ENCODE measurements at places on chromosomes 4 and X.

DNA sequence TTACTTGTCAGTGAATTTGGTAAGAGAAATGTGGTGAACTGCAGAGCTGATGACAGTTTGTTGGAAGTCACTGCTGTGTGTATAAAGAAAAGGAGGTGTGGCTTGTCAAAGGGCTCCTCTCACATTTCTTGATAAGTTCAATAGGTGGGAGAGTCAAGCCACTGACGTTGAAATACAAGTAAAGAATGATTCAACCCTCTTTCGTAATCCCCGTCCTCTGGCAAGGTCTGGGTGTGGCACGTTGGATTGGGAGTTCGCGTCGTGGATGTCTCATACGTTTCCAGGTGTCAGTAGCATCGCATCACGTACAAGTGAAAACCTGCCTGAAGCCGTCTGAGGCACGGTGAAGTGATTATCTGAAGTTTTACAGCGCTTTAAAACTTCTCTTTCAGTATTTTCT lies 76.4 kb downstream of the EGF start:
- DNase-seq = no peak

DNA sequence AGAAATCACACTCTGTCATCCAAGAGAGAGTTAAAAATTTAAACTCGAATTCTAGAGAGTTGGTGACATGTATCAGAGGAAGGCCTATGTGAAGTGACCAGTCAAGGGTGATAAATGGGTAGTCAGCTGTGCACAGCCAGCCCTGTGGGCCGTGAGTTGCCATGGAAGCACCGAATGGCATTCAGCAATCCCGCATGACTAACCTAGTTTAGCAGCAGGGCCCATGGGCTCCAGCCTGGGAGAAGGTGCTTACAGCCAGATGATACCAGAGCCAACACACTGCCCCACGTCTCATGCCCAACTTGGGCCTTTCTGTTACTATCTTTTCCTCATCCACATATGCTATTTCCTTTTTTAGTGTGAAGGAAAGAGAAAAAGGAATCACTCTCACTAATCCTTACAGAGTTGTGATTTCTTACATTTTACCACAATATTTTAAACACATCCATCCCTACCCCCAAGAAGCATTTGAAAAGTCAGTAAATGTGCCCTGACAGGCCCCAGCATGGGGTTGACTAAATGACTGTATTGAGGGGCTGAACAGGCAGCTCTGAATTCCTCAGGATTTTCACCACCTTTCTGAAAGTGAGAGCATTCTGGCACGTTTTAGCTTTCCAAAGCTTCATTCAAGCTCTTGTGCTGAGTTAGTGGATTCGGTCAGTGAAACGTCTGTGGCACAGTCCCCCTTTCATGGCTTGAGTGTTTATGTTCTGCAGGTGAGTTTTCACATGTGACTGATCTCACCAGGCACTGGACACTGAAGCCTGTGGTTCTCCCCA lies 104.2 kb downstream of the AFF1 start:
- DNase-seq = no peak

GRCh38 chr4:3091464-3091863 lies 17.0 kb downstream of the HTT start:
- no peak for DNase-seq

DNA sequence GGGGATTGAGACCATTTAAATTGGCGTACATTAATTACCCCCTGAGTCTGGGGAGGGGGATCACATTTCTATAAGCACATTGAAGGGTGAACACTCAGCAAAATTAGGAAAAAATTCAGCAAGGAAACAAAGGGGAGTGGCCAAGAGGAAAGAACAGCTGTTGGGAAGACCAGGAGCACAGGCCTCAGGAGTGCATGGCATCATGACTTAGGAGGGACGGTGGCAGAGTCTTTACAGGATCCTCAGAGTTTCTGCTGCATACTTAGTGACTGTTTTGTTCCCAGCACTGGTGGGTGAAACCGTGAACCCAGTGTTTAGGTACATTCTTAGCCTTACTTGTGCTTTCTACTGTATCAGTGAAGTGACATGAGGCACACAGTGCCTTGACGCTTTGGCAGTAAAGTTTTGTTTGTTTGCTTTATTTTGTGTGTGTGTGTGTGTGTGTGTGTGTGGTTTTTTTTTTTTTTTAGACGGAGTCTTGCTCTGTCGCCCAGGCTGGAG lies 121.3 kb downstream of the CBR4 start:
- no peak for DNase-seq

DNA sequence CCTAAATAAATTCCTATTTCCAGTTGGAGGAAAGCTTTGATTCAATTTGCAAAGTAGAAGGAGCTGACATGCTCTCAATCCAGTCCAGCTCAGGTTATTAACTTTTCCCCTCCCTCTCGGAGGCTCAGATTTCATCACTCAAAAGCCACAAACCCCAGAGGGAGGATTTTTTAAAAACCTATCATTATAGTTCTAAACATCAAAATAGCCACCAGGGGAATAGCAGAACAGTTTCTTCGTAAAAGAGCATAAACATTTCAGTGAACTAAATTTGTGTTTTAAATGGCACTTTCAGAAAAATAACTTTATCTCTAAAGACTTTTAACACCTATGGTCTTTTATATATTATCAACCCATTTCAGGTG lies 8.8 kb downstream of the GPRIN3 start:
- no peak for DNase-seq
